Esophagus muscularis mucosa (tissue), 4 donors: ENCODE measurements at places on chromosomes 2 and 18. TPM values are rescaled to one million over a fixed set of nuclear protein-coding genes. Genes with fewer than 3 reads are reported as not detected.

DNA sequence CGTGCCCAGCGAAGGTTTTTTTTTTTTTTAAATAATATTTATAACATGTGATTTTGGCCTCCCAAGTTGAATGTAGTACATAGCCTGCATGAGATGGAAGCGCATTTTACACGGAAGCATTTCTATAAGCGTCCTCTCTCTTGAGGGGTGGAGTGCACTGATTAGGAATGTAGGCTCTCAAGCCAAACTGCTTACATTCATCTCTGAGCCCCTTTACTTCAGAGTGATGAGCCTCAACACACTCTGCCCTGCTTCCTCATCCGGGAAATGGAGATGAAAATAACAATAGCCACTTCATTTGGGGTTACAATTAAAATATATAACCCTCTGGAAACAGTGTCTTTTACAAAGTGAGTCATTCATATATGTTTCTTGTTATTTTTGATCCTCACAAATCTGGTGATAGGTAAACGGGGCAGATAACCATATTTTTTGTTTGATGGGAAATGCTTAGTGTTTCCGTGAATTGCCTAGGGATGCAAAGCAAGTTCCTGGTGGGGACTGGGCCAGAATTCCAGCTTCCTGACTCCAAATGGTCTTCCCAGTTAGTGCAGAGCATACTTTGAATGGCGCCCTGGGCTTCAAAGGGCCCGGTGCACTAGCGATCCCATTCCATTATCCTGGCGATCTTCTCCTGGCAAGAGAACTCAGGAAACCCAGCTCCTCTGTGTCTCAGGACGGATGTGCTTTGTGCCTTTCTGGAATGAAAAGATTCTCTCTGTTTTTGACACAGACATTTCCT is 124.3 kb downstream of the PIEZO2 start:
- DNase-seq, result no peak

AMER3 gene
- total RNA-seq, result not detected

TCF4 gene
- total RNA-seq, result 84.3 TPM

DNA sequence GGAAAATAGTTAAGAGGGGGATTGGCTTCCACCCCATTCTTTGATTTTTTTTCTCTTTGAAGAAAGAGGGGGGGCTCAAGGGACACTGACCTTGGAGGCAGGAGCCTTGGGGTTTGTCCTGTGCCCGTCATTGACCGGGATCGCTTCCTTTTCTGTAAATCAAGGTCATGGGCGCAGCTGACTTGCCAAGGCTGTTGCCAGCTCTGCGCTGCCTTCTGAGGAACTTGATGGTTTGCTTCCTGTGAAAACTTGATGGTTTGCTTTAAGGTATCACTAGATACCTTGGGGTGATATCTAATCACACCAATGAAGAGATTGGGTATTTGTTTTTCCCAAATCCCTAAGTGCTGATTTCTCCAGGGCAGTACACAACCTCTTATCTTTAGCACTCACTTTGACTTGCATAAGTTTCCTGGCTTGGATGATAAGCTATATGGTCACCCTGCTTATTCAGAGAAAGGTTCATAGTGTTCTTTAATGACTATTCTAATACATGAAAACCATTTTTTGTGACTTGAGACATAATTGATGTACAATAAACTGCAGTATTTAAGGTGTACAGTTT is 56.0 kb downstream of the DGKD start:
- DNase-seq, result no peak

POTEJ gene
- not detected for total RNA-seq

DNA sequence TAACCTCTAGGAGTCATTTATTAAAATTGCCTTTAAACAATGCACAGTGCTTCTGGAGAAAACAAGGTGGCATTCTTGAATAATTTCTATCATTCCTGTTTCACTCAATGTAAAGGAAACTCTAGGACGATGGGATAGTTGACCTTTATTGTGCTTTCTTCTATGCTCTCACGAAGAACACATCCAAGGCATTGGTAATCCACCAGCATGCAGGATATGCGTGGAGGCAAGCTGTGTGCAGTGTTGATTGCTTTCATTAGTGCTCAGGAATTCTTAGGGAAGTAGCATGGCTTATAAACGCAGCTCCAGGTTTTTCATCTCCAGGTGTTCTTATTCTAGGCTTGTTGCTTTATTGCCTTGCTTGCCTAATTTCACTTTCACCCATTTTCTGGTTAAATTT is 58.4 kb upstream of the CAVIN2 start:
- DNase-seq, result no peak

MYOM1 gene
- total RNA-seq, result 15.8 TPM

DLGAP1 gene
- total RNA-seq, result 1.4 TPM

NEMP2 gene
- 5.7 TPM for total RNA-seq

DNA sequence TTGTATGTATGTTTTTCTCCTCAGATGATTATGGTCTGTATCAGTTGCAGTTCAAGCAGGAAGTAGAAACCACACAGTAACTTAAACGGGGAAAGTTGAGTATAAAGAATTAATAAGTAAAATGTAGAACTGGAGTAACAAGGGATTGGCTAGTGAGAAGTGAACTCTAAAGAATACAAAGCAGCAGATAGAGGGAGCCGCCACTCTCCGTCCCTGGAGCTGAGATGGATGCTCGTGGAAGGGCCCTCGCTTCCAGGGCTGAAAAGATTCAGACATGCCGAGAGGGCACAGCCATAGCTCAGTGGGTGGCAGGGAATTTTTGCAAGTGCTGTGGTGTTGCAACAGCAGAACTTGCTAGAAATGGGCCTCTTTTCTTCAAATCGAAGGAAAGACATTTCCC is 155.8 kb downstream of the COL6A3 start:
- DNase-seq, result no peak

- DNase-seq, result no peak
Observed at GRCh38 chr2:66890166-66890742, 455.3 kb downstream of the MEIS1 start.
